Activated CD4-positive, alpha-beta T cell treated with anti-CD3 and anti-CD28 coated beads, Interleukin-2, amount 10 ng/mL, durations not matched to agents 7 days and 5 days (primary cell): ENCODE measurements at places on chromosomes 1 and 21. TPM values are rescaled to one million over a fixed set of nuclear protein-coding genes. Genes with fewer than 3 reads are reported as not detected.

TMEM81 gene
- total RNA-seq: 2.4 TPM

MATN1 gene
- total RNA-seq: not detected

C8A gene
- total RNA-seq: not detected

FCMR gene
- total RNA-seq: 157 TPM

OR2T33 gene
- not detected for total RNA-seq

PIK3CD gene
- 222 TPM for total RNA-seq

MINDY1 gene
- 23.9 TPM for total RNA-seq

ST3GAL3 gene
- total RNA-seq: 23.7 TPM

CSMD2 gene
- total RNA-seq: not detected

GRCh38 chr1:157056269-157056668, 10.7 kb upstream of the ARHGEF11 start:
- peaks cover 50% of the 10 kb centered on the region for H3K27me3 ChIP-seq
- no peaks in the 10 kb centered on the region for H3K4me1 ChIP-seq
- no peak overlapping the region for H3K4me3 ChIP-seq

DNA sequence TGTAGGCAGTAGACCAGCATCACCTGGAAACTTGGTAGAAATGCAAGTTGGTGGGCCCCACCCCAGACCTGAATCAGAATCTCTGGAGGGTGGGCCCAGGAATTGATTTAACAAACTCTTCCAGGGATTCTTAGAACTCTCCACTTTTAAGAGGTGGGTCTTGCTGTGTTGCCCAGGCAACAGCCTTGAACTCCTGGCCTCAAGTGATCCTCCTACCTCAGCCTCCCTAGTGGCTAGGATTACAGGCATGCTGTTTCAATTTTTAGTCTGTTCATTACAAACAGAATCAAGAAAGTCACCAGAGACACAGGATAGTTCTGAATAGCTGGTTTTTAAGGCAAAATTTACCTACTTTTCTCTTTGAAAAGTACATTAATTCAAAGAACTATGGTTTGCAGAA, 31.2 kb downstream of the NCF2 start:
- H3K4me1 ChIP-seq: peaks cover 2% of the 10 kb centered on the region
- no peak overlapping the region for H3K4me3 ChIP-seq
- H3K36me3 ChIP-seq: peaks cover 31% of the 10 kb centered on the region
- DNase-seq: no peak

GRCh38 chr1:244866355-244866754, 2.0 kb upstream of the HNRNPU start:
- H3K27ac ChIP-seq: no peak overlapping the region
- H3K36me3 ChIP-seq: peaks cover 19% of the 10 kb centered on the region
- DNase-seq: no peak
- peaks cover 23% of the 10 kb centered on the region for H3K4me1 ChIP-seq
- no peak overlapping the region for H3K4me3 ChIP-seq

DNA sequence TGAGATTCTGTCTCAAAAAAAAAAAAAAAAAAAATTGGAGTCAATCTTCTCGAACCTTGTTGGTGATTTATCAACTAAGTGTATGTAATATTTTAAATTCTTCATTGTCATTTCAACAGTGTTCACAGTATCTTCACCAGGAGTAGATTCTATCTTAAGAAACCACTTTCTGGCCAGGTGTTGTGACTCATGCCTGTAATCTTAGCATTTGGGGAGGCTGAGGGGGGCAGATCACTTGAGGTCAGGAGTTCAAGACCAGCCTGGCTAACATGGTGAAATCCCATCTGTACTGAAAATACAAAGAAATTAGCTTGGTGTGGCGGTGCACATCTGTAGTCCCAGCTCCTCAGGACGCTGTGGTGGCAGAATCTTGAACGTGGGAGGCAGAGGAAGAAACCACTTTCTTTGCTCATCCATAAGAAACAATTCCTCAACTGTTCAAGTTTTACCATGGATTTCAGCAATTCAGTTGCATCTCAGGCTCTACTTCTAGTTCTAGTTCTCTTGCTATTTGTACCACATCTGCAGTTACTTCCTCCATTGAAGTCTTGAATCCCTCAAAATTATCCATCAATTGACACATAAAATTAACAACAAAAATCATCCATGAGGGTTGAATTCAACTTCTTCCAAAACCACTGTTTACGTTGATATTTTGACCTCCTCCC, 30.4 kb upstream of the EYA3 start:
- no peak overlapping the region for H3K27ac ChIP-seq
- no peak overlapping the region for H3K4me3 ChIP-seq
- no peaks in the 10 kb centered on the region for H3K36me3 ChIP-seq
- no peak for DNase-seq
- peaks cover 9% of the 10 kb centered on the region for H3K4me1 ChIP-seq

DNA sequence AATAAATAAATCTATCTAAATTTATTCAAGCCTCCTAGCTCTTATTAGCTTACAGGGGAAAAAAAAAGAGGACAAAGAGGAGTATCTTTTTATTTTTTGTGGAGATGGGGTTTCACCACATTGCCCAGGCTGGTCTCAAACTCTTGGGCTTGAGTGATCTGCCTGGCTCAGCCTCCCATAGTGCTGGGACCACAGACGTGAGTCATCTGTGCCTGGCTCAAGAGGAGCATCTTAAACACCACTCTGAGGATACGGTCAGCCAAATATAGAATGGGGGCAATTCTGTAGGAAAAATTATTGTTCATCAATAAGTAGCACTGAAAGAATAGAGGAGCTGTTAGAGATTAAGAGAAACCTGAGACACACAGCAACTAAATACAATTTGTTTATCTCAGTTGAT, 24.1 kb downstream of the SLC45A3 start:
- H3K27me3 ChIP-seq: peaks cover 8% of the 10 kb centered on the region
- no peaks in the 10 kb centered on the region for H3K36me3 ChIP-seq
- H3K4me3 ChIP-seq: no peak overlapping the region
- no peak for DNase-seq

GRCh38 chr1:23459338-23459757, 24.6 kb downstream of the ASAP3 start:
- no peak for DNase-seq
- H3K27ac ChIP-seq: no peak overlapping the region
- H3K27me3 ChIP-seq: peaks cover 21% of the 10 kb centered on the region
- H3K4me1 ChIP-seq: peaks cover 12% of the 10 kb centered on the region

DNA sequence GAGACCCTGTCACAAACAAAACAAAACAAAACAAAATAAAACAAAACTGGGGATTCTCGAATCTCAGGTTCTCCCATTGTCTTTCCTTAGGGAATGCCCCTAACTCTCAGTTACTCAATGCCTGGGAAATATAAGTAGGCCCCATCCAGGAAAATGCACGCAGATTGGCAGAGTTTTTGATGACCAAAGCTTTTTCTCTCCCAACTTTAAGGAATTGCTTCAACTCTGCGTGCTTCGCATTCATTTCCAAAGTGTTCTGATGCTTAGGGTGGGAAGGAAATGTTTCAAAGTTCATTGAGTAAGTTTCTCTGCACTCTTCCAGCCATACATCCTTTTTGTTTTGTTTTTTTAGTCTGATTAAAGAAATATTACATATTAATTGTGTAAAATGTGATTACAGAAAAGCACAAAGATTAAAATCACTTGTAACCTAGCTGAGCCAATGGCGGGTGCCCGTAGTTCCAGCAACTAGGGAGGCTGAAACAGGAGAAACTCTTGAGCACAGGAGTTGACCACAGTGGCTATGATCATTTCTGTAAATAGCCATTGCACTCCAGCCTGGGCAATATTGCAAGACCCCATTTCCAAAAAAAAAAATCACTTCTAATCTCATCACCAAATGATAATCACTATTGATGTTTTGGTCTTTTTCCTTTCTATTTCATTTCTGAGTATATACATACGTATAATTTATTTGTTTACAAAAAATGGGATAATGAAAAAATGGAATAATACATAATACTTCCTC, 18.4 kb upstream of the EVI5 start:
- H3K27me3 ChIP-seq: peaks cover 20% of the 10 kb centered on the region
- H3K36me3 ChIP-seq: no peaks in the 10 kb centered on the region
- no peak for DNase-seq
- H3K4me1 ChIP-seq: no peaks in the 10 kb centered on the region

DNA sequence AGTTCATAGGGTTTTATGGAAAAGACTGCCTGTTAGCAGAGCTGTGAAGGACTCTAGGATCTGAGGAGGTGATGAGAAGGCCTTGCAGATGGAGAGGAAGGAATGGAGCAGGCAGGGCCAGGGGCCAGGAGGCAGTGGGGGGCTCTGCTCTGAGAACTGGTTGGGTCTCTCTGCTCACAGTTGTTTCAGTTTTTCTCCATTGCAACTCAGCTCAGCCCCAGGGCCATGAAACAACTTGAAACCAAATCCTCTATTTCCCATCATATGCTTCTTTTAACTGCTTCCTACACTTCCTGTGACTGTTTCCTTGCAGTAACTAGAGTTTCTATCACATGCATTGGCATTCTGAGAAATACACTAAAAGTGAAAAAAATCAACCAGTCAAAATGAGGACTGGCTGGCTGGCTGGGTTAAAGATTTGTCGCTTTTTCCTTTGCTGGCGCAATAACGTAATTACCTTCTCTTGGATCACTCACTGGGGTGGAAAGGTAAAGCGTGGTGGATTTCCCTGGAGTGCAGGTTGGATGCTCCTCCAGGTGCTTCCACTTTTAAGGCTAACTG, 172.0 kb downstream of the CDC7 start:
- peaks cover 4% of the 10 kb centered on the region for H3K36me3 ChIP-seq
- no peak overlapping the region for H3K4me3 ChIP-seq
- peaks cover 26% of the 10 kb centered on the region for H3K4me1 ChIP-seq
- H3K27me3 ChIP-seq: no peaks in the 10 kb centered on the region

- no peak overlapping the region for H3K4me3 ChIP-seq
- no peaks in the 10 kb centered on the region for H3K27me3 ChIP-seq
- DNase-seq: no peak
- no peak overlapping the region for H3K27ac ChIP-seq
- no peaks in the 10 kb centered on the region for H3K4me1 ChIP-seq
Measured at GRCh38 chr1:185144233-185144632, 12.5 kb downstream of the TRMT1L start.

DNA sequence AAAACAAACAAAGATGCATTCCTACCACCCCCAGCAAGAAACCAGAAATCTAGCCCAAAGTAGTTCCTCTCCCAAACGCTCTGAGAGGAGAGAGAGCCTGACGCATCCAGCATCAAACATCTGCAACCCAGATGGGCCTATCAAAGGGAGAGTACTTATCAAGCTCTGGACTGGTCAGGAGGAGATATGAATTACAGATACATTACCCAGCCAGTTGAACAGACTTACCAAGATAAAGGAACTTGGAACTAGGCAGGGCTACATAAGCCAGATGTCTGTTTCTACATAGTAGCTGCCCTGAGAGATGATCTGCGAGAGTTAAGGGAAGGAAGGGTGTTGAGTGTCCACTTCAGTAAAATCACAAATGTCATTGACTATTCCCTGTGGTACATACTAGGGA, 138.4 kb downstream of the PAPPA2 start:
- H3K27ac ChIP-seq: no peak overlapping the region
- no peaks in the 10 kb centered on the region for H3K36me3 ChIP-seq
- H3K4me1 ChIP-seq: no peaks in the 10 kb centered on the region
- DNase-seq: no peak

GRCh38 chr1:5688081-5689077, 303.8 kb downstream of the NPHP4 start:
- H3K36me3 ChIP-seq: no peaks in the 10 kb centered on the region
- DNase-seq: no peak
- no peaks in the 10 kb centered on the region for H3K27me3 ChIP-seq
- H3K4me1 ChIP-seq: no peaks in the 10 kb centered on the region
- H3K4me3 ChIP-seq: no peak overlapping the region

DNA sequence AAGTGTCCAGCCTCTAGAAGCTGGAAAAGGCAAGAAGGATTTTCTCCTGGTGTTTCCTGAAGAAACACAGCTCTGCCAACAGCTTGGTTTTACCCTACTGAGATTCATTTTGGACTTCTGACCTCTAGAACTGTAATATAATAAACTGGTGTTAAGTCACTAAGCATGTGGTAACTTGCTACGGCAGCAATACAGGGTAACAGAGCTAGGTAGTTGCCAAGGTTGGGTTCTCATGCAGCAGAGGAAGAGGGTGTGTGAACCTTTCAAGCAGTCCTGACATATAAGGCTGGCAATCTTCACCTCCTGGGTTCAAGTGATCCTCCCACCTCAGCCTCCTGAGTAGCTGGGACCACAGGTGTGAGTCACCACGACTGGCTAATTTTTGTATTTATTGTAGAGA, 36.0 kb downstream of the GNG4 start:
- no peak overlapping the region for H3K27ac ChIP-seq
- peaks cover 6% of the 10 kb centered on the region for H3K27me3 ChIP-seq
- DNase-seq: no peak
- H3K4me3 ChIP-seq: no peak overlapping the region
- H3K36me3 ChIP-seq: no peaks in the 10 kb centered on the region

- H3K4me3 ChIP-seq: no peak overlapping the region
- H3K4me1 ChIP-seq: peaks cover 95% of the 10 kb centered on the region
- H3K36me3 ChIP-seq: peaks cover 42% of the 10 kb centered on the region
- peak overlapping the region; percentile 99 for H3K27ac ChIP-seq
- DNase-seq: no peak
Measured at GRCh38 chr1:89603651-89604413, 29.1 kb upstream of the LRRC8C start.

DNA sequence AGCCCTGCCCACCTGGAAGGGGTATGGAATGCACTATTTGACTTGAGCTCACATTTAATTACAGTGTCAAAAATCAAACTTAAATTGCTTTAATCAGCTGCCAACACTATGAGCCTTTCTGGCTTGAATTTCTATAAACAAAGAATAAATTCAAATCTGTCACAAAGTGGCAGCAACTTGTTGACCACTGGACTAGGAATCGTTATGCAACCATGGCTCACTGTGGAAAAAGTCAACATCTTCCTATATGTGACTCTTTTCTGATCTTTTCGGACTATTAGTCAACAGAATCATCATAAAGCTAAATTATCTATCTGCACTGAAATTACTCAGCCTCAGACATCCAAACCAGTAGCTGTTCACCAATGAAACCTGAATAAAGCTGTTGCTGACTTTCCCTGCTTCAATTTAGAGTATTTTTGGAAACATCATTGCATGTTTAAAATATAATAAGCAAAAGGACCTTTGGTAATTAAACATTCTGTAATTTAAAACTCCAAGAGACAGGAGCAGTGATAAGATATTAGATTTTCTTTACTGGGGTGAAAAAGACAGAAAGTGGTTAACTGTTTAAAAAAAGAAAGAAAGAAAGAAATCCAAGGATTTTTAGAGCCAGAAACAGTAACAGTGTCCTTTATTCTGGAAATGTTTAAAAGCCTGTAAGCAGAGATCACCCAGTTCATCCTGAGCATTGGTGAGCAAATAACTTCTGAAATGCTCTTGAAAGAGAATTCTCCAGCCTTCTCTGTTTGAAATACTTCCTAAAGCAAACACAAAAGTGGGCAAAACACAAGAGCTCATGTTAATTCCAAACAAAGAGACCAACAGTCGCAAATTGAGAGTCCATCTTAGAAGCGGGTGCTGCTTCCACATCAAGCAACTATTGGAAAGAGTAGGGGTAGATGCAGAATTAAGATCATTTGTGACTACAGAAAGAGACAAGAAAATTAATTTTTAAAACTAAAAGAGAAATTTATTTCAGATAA, 26.2 kb upstream of the ERG start:
- peaks cover 13% of the 10 kb centered on the region for H3K4me1 ChIP-seq
- H3K27ac ChIP-seq: no peak overlapping the region
- no peaks in the 10 kb centered on the region for H3K36me3 ChIP-seq
- H3K27me3 ChIP-seq: peaks cover 28% of the 10 kb centered on the region

- DNase-seq: no peak
- peaks cover 3% of the 10 kb centered on the region for H3K27me3 ChIP-seq
- H3K4me1 ChIP-seq: no peaks in the 10 kb centered on the region
- H3K27ac ChIP-seq: no peak overlapping the region
Measured at GRCh38 chr1:61287014-61287413, 204.7 kb downstream of the NFIA start.
